ENCODE measurements at places on chromosomes 12 and 14. TPM values are rescaled to one million over a fixed set of nuclear protein-coding genes. Genes with fewer than 3 reads are reported as not detected.

DNA sequence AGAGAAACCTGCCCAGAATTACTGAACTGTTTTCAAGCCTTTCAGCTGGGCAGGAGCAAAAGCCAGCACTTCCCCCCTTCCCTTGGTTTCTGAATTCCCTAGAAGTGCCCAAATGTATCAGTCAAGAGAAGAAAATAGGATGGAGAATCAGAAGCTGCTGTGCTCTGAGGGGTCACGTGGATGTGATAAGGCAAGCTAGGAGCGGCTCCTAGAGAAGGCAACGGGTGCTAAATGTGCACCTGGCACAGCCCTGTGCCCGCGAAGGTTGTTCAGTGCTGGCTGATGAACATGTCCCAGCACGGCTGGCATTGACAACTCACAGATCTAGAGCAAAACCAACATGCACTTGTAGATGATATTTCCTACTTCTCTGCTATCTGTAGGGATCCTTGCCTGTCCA lies 8.3 kb downstream of the EMG1 start:
- no peak for DNase-seq

- DNase-seq, result no peak
Measured at GRCh38 chr12:46788072-46788887, 37.5 kb downstream of the SLC38A4 start.

GRCh38 chr12:21220266-21220665 lies 89.3 kb downstream of the SLCO1B1 start:
- no peak for DNase-seq

DNA sequence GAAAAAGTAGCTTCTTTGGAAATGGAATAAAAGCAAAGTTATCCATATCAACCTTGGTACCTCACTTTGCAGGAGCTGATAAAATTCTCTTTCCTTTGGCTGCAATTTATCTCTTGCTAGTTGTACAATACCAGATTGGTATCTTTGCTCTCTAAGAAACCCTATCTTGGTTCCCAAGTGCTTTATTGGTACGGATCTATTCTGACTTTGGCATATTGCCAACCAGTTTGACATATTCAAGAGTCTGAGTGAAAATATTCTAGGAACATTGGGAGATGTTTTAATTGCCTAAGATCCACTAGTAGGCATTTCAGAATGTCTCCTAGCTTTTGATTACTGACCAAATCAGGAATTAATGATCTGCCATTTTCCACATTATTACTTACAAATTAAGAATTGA lies 167.2 kb upstream of the ATP2B1 start:
- DNase-seq, result no peak

DNA sequence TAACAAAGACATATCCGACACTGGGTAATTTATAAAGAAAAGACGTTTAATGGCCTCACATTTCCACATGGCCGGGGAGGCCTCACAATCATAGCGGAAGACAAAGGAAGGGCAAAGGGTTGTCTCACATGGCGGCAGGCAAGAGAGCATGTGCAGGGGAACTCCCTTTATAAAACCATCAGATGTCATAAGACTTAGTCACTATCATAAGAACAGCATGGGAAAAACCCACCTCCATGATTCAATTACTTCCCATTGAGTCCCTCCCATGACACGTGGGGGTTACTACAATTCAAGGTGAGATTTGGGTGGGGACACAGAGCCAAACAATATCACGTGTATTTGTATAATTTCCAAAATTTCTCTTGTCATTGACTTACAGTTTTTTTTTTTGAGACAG lies 5.5 kb upstream of the LMNTD1 start:
- DNase-seq, result no peak

- DNase-seq, result no peak
Measured at GRCh38 chr12:124586756-124587155, 19.3 kb upstream of the NCOR2 start.

DNA sequence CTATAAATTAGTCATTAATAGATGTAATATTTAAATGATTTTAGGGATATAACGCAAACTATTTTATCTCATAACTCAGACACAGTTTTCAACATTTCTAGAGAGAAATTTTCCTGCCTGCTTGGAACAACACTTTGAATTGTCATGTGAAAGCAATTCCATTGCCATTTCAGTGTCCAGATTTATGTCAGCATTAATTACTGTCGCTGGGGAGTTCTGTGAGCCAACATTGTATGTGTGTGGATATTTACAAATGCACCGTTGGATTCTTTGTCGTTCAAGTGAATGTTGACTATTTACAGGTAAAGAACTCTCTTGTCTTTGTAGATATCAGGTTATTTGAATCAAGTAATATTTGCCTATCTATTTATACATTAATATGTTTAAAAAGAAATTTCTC lies 465.3 kb upstream of the RGS6 start:
- DNase-seq, result no peak

Gene TMEM263
- total RNA-seq, result 31.3 TPM

Gene GLS2
- total RNA-seq, result not detected
